ENCODE measurements at places on chromosomes 6 and 20. TPM values are rescaled to one million over a fixed set of nuclear protein-coding genes. Genes with fewer than 3 reads are reported as not detected.

Gene POM121L2
- total RNA-seq: not detected

Gene TINAG
- total RNA-seq: not detected

Gene MROH8
- total RNA-seq: 3.2 TPM

- no peak overlapping the region for H3K4me3 ChIP-seq
These were observed 28.3 kb upstream of the GGTLC1 start for GRCh38 chr20:24016607-24017457.

DNA sequence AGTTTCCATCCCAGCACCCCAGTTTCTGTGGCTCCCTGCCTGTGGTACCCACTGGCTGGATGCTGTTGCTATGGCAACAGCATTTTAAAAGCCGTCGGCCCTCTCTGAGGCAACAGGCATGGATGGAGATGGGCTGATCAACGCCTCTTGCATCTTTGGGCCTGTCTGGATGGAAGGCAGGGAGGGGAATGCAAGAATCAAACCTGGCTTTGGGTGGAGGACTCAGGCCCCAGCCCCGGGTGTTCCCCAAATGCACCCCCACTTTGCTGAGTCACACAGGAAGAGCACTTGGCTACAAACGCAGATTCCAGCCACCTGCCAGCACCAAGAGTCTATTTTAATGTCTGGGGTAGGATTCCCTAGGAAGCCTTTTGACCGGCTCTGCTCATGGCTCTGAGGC lies 45.7 kb upstream of the TGM2 start:
- peaks cover 3% of the 10 kb centered on the region for H3K36me3 ChIP-seq
- H3K4me1 ChIP-seq: peaks cover 20% of the 10 kb centered on the region
- no peak for DNase-seq

- no peak for DNase-seq
- no peaks in the 10 kb centered on the region for H3K36me3 ChIP-seq
- no peaks in the 10 kb centered on the region for H3K4me1 ChIP-seq
- H3K27ac ChIP-seq: no peak overlapping the region
- no peak overlapping the region for H3K4me3 ChIP-seq
These were observed 48.9 kb downstream of the PRDM1 start for GRCh38 chr6:106134906-106135634.

GRCh38 chr6:41560431-41561192 lies 14.4 kb downstream of the FOXP4 start:
- H3K36me3 ChIP-seq: peaks cover 7% of the 10 kb centered on the region
- DNase-seq: no peak
- H3K27me3 ChIP-seq: no peaks in the 10 kb centered on the region
- H3K27ac ChIP-seq: no peak overlapping the region
- peaks cover 18% of the 10 kb centered on the region for H3K4me1 ChIP-seq

- DNase-seq: no peak
- H3K27me3 ChIP-seq: no peaks in the 10 kb centered on the region
- H3K27ac ChIP-seq: no peak overlapping the region
- peaks cover 53% of the 10 kb centered on the region for H3K4me1 ChIP-seq
- H3K36me3 ChIP-seq: no peaks in the 10 kb centered on the region
- no peak overlapping the region for H3K4me3 ChIP-seq
These were observed 460.2 kb upstream of the BTBD3 start for GRCh38 chr20:11457488-11457887.

- no peaks in the 10 kb centered on the region for H3K27me3 ChIP-seq
- peaks cover 19% of the 10 kb centered on the region for H3K4me1 ChIP-seq
- H3K27ac ChIP-seq: no peak overlapping the region
These were observed 55.7 kb upstream of the FRMD1 start for GRCh38 chr6:168134560-168135201.

DNA sequence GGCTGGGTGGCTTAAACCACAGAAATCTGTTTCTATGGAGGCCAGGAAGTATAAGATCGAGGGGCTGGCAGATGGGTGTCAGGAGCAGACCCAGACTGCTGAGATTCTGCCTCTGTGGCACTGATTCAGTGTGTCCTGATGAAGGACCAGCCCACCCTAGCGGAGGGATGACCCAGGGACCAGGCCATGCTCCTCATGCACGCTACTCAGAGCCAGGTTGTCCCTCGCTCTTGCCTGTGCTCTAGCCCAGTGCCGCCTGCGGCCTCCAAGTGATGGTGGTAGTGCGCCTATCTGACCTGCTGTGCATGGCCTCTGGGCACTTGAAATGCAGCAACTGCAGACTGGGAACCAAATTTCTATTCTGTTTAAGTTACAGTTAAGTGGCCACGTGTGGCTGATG lies 13.1 kb upstream of the APMAP start:
- peaks cover 1% of the 10 kb centered on the region for H3K4me1 ChIP-seq
- H3K4me3 ChIP-seq: no peak overlapping the region
- H3K27ac ChIP-seq: no peak overlapping the region
- peaks cover 12% of the 10 kb centered on the region for H3K36me3 ChIP-seq
- peak; percentile 73 for DNase-seq

Data from osteocyte (in vitro differentiated cells).